ENCODE measurements at places on chromosomes 5 and 9. TPM values are rescaled to one million over a fixed set of nuclear protein-coding genes. Genes with fewer than 3 reads are reported as not detected.

The FAXDC2 gene
- 0.73 TPM for total RNA-seq

- DNase-seq: no peak
Measured at GRCh38 chr9:87433853-87434252, 63.8 kb upstream of the DAPK1 start.

GRCh38 chr5:139925650-139926640, 117.2 kb downstream of the NRG2 start:
- no peak for DNase-seq

DNA sequence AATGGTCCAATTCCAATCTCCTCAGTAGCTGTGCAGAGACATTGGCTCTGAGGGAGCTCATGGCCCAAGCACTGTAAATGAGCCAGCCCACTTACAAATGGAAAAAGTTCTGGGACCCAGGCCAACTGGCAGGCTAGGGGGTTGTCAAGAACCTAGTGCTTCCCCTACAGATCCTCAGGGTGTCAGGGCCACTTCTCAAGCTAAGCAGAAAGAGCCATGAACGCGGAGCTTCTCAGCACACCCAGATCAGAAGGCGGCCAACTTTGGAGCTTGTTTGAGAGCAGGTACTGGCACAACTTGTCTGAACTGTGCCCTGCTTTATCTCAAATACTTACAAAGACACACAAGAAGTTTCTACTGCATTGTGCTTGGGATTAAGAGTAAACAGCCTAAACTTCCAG, 17.5 kb downstream of the TLE1 start:
- no peak for DNase-seq

The CDK5RAP2 gene
- 113 TPM for total RNA-seq
